ENCODE measurements at places on chromosomes 6 and 20.

- no peak for DNase-seq
Observed at GRCh38 chr6:147142684-147143245, 61.5 kb upstream of the STXBP5 start.

- DNase-seq = no peak
Observed at GRCh38 chr6:36851626-36852025, 12.4 kb upstream of the CPNE5 start.

- peak; percentile 10 for DNase-seq
Observed at GRCh38 chr6:26545627-26546026, 7.5 kb downstream of the HMGN4 start.

GRCh38 chr6:111418971-111419693 lies 63.9 kb downstream of the REV3L start:
- no peak for DNase-seq

Data from CD4-positive, alpha-beta T cell treated with Interleukin-21 for 1 hour (primary cell).